ENCODE measurements at places on chromosomes 7 and 10.

- DNase-seq, result no peak
These were observed 11.2 kb upstream of the SLC35B4 start for GRCh38 chr7:134327896-134328295.

- DNase-seq, result peak; percentile 30
These were observed 221.0 kb downstream of the PHTF2 start for GRCh38 chr7:78019447-78020135.

DNA sequence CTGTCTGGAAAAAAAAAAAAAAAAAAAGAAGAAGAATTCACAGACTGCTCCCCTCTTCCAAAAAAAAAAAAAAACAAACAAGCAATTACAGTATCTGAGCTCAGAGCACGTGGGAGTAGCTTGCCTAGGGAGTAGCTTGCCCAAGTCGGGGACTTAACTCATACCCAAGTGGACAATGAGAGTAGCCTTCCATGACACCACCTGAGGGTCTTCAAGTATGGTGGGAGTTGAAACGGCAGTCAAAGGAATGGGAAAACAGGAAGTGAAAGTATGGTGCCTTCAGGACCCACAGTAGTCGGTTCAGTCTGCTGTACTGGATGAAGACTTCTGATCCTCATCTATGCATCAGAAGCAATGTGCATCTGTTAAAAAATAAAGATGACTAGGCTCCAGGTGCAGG, 10.6 kb downstream of the VOPP1 start:
- DNase-seq, result no peak

GRCh38 chr7:17298840-17299482, 509 bp downstream of the AHR start:
- DNase-seq, result no peak

- DNase-seq, result no peak
These were observed 110.1 kb downstream of the CD36 start for GRCh38 chr7:80748363-80749042.

DNA sequence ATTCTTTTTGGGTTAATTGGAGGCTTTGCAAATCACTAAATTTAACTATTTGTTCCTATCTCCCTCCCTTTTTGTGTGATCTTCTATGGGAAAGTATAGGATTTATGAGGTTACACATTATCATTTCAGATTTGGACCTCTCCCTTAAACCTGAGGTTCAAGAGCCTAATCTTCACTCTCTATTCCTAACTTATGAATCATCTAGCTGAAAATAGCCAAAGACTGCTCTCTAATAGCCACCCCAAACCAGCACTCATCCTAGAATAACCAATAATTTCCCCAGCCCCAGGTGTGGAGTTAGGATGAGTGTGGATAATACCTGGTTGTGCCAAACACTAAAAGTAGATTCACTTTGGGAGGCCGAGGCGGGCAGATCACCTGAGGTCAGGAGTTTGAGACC, 499.2 kb downstream of the GFRA1 start:
- DNase-seq, result no peak

DNA sequence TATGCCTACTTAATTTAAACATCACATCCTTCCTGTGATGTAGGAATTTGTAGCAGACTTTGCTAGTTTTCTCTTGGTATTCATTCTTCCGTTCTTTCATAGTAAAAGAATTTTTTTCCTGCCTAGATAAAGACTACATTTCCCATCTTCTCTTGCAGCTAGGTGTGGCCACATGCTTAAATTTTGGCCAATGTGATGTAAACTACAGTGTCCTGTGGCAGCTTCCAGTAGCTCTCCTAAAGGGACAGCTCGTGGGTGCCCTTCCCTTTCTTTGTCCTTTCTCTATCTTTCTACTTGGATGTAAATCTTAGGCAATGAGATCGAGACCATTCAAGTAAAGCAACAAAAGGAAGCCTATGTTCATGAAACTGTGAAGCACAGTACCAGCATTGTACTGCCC, 58.6 kb downstream of the ASAH2B start:
- DNase-seq, result no peak

DNA sequence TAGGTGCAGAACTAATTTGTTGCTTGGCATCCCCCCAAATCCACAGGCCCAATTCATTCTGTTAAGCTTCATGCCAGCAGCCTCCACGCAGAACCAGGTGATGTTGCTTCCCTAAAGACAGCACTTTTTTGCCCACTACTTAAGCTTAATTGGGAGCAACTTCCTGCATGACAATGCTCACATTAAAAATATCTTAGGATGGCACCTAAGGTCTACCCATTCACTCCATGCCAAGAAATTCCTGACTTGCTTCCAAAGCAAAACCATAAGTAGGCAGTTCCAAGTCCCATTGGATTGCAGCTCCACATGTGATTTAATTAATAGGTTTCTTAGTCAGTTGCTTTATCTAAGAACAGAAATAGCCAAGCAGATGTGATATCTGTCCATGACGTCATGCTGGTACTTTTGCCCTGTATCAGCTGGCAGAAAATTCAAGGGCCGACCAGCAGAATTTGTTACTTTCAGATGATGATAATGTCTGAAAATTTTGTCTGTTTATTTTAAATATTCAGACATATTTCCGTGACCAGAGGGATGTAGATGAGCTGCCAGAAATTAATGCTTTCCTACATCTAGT, 325.5 kb downstream of the LHFPL3 start:
- DNase-seq, result no peak

Measured in skeletal muscle cell (primary cell).